ENCODE measurements at places on chromosomes 7 and 10. TPM values are rescaled to one million over a fixed set of nuclear protein-coding genes. Genes with fewer than 3 reads are reported as not detected.

The GJD4 gene
- polyA plus RNA-seq, result not detected

The H2BK1 gene
- polyA plus RNA-seq, result not detected

DNA sequence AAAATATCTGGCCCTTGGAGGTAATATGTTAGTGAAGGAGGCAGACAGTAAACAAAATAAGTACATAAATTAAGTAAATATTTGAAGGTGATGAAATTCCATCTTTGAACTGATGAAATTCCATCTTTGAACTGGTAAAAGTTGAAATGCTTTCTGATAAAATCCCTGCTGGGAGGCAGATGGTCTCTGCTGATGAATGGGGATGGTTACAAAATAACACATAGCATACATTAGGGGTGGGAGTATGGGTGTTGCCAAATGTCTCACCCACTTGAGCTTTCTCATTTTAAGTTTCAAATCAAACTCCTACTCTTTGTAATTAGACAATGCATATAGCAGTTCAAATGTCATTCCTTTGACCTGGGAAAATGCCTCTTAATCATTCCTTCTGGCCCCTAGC lies 77.5 kb upstream of the SORCS3 start:
- no peak for DNase-seq

DNA sequence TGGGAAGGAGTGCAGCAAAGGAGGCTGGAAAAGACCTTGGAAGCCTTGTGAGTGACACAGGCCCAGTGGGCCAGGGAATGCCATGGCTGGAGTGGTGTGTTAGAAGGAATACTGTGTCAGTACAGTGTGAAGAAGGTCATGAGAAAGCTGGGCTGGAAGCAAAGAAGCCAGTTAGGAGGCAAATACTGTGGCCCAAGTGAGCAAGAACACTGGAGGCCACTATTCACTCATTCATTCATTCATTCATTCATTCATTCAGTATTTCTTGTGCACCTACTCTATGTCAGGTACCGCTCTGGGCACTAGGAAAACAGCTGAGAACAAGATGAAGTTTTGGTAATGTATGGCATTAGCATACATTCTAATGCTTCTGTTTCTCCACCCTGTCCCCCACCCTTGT lies 9.6 kb downstream of the CRTAC1 start:
- DNase-seq, result no peak

GRCh38 chr10:62541811-62542210 lies 167.6 kb downstream of the ZNF365 start:
- DNase-seq, result no peak

The KDM7A gene
- polyA plus RNA-seq, result 9.5 TPM

GRCh38 chr10:24952707-24953645 lies 570 bp upstream of the PRTFDC1 start:
- peak; percentile 77 for DNase-seq

GRCh38 chr7:37269711-37270508 lies 178.8 kb downstream of the ELMO1 start:
- no peak for DNase-seq

The GTF2I gene
- polyA plus RNA-seq, result 46.3 TPM

The VSTM2A gene
- 0.13 TPM for polyA plus RNA-seq

The AKR1C4 gene
- not detected for polyA plus RNA-seq

- DNase-seq, result no peak
These were observed 1.3 kb upstream of the NMT2 start for GRCh38 chr10:15169555-15170401.

DNA sequence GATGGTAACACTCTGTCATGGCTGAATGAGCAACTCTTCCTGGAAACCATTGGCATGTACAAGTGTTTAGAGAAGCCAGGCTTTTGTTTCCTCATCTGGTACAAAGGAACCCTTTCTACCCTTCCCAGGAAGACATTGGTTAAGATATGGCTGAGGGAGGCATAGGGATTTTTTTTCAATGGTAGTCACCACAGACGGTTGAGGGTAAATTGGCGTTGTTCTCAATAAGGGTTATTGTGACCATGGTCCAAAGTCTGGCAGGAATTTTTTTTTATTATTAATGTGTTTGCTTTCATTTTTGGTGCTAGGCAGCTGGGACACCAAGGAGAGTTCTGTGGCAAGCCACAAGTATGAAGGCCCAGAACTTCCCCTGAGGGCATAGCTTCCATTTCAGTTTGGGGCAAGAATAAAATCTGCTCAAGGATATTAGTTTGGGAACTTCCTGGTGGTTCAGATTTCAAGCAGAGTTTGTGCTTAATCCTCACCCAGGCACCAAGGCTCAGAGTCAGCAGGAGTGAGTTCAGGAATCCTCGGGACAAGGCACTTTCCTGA lies at the start of gene PLEKHS1:
TSS of gene PLEKHS1 (plus strand) at position 502 of the 552 bp plus-strand sequence. CDS start 3,596 bp downstream, outside the sequence.
- no peak for DNase-seq
